ENCODE measurements at places on chromosomes 2 and 18. TPM values are rescaled to one million over a fixed set of nuclear protein-coding genes. Genes with fewer than 3 reads are reported as not detected.

- DNase-seq = no peak
- peaks cover 6% of the 10 kb centered on the region for H3K4me1 ChIP-seq
- H3K27ac ChIP-seq = no peak overlapping the region
- no peak overlapping the region for H3K4me3 ChIP-seq
- no peaks in the 10 kb centered on the region for H3K36me3 ChIP-seq
- no peaks in the 10 kb centered on the region for H3K27me3 ChIP-seq
Measured at GRCh38 chr2:224799691-224800090, 83.5 kb upstream of the CCDC195 start.

DNA sequence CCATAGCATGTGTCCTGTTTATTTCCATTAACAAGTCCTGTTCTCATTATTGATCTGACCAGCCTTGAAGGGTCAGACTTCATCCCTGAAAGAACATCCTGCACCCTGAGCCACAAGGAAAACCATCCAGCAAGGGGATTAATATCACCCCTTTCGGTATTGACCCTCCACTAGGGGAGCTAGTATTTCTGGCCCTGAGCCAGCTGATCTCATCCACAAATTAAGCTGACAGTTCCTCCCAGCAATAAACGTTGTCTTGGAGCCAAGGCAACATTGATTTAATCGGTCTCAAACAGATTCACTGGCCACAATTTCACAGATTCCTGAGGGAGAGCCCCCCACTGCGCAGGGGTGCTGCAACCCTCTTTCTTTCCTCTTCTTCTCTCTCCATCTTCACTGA is 353.1 kb upstream of the FANCL start:
- no peaks in the 10 kb centered on the region for H3K36me3 ChIP-seq
- H3K4me1 ChIP-seq = no peaks in the 10 kb centered on the region
- H3K27me3 ChIP-seq = no peaks in the 10 kb centered on the region
- H3K4me3 ChIP-seq = no peak overlapping the region

GRCh38 chr18:80147037-80147417 is 38.0 kb downstream of the ADNP2 start:
- no peak overlapping the region for H3K27ac ChIP-seq
- no peaks in the 10 kb centered on the region for H3K27me3 ChIP-seq
- peak overlapping the region; percentile 76 for H3K4me3 ChIP-seq
- DNase-seq = no peak
- H3K4me1 ChIP-seq = no peaks in the 10 kb centered on the region

GRCh38 chr18:50250935-50251334 is 15.4 kb downstream of the CFAP53 start:
- no peaks in the 10 kb centered on the region for H3K36me3 ChIP-seq
- H3K4me1 ChIP-seq = peaks cover 22% of the 10 kb centered on the region
- no peak for DNase-seq
- H3K27me3 ChIP-seq = no peaks in the 10 kb centered on the region
- no peak overlapping the region for H3K4me3 ChIP-seq
- H3K27ac ChIP-seq = no peak overlapping the region

DNA sequence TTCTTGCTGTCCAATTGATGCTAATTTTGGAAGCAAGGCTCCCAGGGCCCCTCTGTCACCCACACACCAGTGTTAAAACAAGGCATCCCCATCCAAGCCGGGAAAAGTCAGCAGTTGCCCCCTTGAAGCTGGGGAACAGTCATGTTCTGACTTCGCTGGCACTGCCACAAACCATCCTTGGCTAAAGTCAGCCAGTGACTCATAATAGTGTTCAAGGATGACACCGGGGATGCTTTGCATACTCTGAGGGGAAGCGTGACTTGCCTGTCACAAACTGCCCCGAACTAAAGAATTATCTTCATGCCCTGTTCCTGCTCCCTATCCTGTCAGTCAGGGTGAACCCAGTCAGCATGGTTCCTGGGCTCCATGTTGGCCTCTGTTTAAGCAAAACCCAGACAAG is 37.0 kb downstream of the TGFA start:
- H3K27me3 ChIP-seq = peaks cover 2% of the 10 kb centered on the region
- peaks cover 9% of the 10 kb centered on the region for H3K4me1 ChIP-seq
- no peak for DNase-seq
- H3K27ac ChIP-seq = no peak overlapping the region

- H3K36me3 ChIP-seq = no peaks in the 10 kb centered on the region
- DNase-seq = no peak
- peaks cover 3% of the 10 kb centered on the region for H3K27me3 ChIP-seq
- H3K4me3 ChIP-seq = no peak overlapping the region
- H3K27ac ChIP-seq = no peak overlapping the region
- H3K4me1 ChIP-seq = no peaks in the 10 kb centered on the region
Measured at GRCh38 chr18:11526675-11527074, 82.7 kb upstream of the SLC35G4 start.

DNA sequence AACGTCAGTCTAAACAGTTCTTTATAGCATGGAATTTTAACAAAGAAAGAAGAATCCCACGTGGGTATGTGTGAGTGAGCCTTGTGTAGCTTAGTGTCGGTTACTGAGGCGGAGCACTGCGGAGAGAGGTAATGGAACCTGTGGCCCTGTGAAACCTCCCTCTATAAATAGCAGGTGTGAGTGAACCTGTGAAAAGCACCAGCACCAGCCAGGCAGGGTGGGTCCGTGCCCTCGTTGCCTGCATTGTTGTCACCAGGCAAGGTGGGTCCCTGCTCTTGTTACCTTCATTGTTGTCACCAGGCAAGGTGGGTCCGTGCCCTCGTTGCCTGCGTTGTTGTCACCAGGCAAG is 4.7 kb downstream of the CTDP1 start:
- no peak overlapping the region for H3K4me3 ChIP-seq
- peaks cover 14% of the 10 kb centered on the region for H3K4me1 ChIP-seq
- no peak overlapping the region for H3K27ac ChIP-seq
- no peaks in the 10 kb centered on the region for H3K27me3 ChIP-seq
- H3K36me3 ChIP-seq = no peaks in the 10 kb centered on the region

DNA sequence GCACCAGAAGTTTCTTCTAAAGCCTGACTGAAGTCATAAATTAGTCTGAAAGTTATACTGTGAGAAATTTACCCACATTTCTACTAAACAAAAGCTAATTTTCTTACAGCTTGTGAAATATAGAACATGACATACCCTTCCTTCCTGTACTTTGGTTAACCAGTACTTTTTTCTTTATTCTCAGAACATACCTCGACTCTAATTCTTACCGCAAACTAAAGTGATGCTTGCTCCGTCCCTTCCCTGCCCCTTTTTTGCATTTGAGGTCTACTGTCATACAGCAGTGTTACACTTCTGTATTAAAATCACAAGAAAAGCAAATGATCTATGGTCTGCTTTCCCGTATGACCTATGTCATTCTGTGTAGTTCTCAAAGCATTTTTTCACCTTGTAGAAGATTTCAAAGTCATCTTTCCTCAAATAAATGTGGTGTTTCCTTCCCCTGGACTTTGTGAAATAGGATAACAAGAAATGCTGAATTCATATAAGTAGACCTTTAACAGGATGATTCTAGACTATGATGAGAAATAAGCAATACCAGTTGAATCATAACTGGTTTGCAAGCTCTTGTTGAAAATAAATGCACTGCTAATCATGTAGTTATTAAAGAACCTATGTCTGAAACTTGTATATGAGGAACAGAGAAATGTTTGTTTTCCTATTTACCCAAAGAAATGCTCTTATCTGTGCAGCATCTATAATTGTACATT is 30.4 kb downstream of the CYTIP start:
- H3K36me3 ChIP-seq = no peaks in the 10 kb centered on the region
- no peaks in the 10 kb centered on the region for H3K27me3 ChIP-seq
- no peak for DNase-seq
- no peak overlapping the region for H3K27ac ChIP-seq
- H3K4me3 ChIP-seq = no peak overlapping the region
- H3K4me1 ChIP-seq = no peaks in the 10 kb centered on the region

DNA sequence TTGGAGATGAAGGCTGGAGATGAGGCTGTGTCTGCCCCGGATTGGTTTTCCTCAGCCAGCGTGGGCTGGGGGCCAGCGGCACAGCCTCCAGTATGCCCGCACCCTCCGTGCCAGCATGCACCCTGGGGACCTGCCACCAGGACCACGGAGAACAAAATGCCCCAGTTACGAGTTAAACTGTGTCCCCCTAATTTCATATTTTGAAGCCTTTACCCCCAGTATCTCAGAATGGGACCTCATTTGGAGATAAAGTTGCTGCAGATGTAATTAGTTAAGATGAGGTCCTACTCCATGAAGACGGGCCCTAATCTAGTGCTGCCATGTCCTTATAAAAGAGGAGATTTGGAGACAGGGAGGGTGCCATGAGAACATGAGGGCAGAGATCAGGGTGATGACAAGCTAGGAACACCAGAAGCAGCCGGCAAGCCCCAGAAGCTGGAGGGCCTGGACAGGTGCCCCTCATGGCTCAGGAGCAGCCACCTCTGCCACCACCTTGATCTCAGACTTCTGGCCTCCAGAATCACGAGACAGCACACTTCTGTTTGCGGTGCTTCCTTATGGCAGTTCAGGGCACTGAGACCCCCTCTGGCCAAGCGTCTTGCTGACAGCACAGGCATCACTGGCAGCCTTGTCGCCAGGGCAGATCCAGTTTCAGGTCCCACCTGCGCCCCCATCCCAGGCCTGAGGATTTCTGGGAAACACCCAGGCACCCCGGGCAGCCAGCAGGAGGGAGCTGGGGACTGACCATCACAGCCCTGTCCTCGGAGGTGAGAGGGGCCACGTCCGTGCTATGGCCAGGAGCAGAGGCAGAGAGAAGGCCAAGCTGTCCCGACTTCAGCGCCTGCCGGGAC is 29.4 kb downstream of the KIF1A start:
- no peak for DNase-seq
- H3K27me3 ChIP-seq = no peaks in the 10 kb centered on the region
- H3K36me3 ChIP-seq = peaks cover 26% of the 10 kb centered on the region
- no peak overlapping the region for H3K4me3 ChIP-seq

DNA sequence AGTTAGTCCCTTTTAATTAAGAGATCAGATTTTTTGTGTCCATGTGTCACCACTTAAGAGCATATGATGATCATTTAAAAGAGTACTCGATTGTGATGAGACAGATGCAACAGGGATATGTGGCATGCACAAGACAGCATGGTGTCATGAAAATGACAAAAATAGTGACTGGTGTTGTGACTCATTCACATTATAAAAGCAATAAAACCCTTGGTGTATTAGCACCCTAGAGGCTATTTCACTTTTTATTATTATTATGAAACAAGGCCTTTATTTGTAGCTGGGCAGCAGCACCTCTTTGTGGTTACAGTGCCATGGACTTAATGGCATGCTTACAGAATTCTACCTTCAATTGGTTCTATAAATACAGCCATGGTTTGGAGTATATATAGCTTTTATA is 1296.0 kb upstream of the ZEB2 start:
- no peak overlapping the region for H3K4me3 ChIP-seq
- no peaks in the 10 kb centered on the region for H3K27me3 ChIP-seq
- H3K36me3 ChIP-seq = no peaks in the 10 kb centered on the region

DNA sequence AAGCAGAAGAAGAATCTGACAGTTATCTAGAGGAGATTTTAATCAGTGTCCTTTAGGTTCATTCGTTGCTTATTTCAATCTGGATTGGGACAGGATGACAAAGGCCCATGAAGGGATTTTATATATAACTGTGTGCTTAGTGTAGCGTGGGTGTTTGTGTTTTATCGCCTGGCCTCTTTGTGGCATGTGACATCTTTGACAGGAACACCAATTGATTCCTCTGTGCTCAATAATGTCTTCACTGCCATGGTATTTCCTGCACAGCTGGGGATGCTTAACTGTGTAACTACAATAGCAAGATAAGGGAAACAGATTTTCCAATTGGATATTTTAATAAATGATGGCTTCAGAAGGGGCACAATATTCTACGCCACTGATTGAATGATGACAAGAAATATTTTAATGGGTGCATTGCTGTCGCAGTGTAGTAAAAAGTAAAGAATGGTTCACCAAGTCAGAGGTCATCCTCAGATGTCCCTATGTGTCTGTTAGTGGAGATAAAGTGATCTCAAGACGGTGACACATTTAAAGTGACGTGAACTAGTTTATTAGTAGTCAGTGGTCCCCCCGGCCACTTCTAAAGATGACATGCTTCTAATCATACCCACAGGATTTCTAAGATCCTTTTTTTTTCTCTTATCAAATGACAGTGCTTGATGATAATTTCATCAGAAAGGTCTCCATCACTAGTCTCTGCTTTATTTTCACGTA is 160.4 kb downstream of the AGAP1 start:
- H3K27ac ChIP-seq = no peak overlapping the region
- H3K4me1 ChIP-seq = peaks cover 45% of the 10 kb centered on the region
- no peaks in the 10 kb centered on the region for H3K27me3 ChIP-seq

DNA sequence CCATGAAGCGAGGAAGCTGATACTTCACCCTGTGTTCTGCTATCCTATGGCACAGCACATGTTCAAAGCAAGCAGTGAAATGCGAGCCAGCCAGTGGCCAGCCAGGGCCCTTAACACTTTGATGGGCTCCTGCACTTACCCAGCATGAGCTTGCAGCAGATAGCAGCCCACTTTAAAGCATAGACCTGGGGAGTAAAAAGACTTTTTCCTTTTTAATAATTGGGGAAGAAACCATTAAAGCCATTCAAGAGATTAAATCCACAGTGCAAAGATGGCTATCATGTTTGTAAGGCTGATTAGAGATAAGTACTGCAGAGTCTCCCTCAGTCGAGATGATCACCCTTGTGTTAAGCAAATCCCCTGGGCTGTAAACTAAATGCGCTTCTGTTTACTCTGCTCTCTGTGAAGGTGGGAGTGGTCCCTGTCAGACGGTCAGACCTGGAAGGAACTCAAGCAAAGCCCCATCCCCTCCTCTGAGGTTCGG is 15.7 kb downstream of the CCBE1 start:
- H3K27ac ChIP-seq = no peak overlapping the region
- no peak for DNase-seq
- H3K4me3 ChIP-seq = no peak overlapping the region
- H3K4me1 ChIP-seq = peaks cover 54% of the 10 kb centered on the region
- H3K36me3 ChIP-seq = no peaks in the 10 kb centered on the region

DNA sequence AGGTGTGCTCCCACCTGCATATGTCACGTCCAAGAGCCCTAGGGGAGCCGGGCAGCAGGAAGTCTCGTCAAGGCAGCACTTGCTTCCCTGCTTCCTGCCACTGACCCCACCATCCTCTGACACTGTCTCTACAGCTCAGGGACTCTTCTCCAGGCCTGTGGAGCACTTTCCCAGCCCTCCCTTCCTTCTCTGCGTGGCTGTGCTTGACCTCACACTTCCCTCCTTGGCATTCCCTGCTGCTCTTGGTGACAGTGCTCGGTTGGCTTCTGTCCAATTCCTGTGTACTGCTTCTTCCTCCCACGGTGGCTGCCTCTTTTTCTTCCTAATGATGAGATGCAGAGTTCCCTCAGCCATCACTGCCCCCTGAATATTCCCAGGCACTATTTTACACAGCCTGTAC is 2.8 kb downstream of the CIDEA start:
- no peak for DNase-seq
- H3K27me3 ChIP-seq = peaks cover 57% of the 10 kb centered on the region
- no peaks in the 10 kb centered on the region for H3K36me3 ChIP-seq
- H3K4me1 ChIP-seq = peaks cover 24% of the 10 kb centered on the region

GRCh38 chr2:217992061-217992460 is 10.7 kb downstream of the TNS1 start:
- no peak overlapping the region for H3K4me3 ChIP-seq
- no peak for DNase-seq
- H3K4me1 ChIP-seq = peaks cover 30% of the 10 kb centered on the region
- H3K27me3 ChIP-seq = no peaks in the 10 kb centered on the region
- H3K27ac ChIP-seq = no peak overlapping the region

Gene RTP5
- not detected for total RNA-seq

Gene CDH19
- not detected for total RNA-seq

Gene PROM2
- total RNA-seq = 11.8 TPM

Gene MLPH
- 10.3 TPM for total RNA-seq

Gene SNX17
- 72.5 TPM for total RNA-seq

Gene MROH2A
- 0.16 TPM for total RNA-seq

Gene ZFP36L2
- 61.6 TPM for total RNA-seq

Gene PAX3
- not detected for total RNA-seq

Gene KCNF1
- 1.2 TPM for total RNA-seq

Data from WTC11 (cell line).